ENCODE measurements at places on chromosomes 6 and 20.

DNA sequence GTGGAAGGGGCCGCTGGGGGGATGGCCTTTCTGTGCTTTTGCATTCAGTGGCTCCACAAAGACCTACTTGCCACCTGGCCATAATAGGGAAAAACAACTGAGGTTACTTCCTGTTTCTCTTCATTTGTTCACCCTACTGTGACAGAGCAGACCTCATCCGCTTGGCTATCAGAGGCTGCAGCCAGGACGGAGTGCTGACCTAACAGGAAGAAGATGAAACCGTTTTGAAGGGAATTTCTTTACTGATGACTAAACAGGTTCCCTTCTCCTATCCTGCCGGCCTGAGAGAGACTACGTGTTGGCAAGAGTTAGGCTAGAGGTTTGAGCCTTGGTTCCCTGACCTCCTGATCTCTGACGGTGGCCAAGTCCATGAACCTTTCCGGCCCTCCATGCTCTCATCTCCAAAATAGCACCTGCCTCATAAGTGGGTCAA lies 21.3 kb downstream of the PRR18 start:
- DNase-seq = no peak

DNA sequence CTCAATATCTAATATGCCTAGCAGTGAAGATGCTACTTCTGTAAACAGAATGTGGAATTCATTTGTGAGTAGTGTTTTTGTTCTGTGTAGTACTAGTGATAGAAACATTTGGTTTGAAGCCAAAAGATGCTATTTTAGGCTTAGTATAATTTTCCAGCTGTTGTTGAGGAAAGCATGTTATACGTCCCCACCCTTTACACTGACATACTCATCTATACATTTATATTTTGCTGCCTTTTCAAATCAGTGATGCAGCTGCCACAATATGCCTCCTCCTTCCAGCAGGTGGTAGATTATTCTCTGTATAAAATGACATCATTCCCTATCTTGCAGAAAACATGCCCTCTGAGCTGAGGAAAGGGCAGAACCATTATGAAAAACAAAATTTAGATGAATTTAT lies 1217.6 kb upstream of the GJE1 start:
- no peak for DNase-seq

DNA sequence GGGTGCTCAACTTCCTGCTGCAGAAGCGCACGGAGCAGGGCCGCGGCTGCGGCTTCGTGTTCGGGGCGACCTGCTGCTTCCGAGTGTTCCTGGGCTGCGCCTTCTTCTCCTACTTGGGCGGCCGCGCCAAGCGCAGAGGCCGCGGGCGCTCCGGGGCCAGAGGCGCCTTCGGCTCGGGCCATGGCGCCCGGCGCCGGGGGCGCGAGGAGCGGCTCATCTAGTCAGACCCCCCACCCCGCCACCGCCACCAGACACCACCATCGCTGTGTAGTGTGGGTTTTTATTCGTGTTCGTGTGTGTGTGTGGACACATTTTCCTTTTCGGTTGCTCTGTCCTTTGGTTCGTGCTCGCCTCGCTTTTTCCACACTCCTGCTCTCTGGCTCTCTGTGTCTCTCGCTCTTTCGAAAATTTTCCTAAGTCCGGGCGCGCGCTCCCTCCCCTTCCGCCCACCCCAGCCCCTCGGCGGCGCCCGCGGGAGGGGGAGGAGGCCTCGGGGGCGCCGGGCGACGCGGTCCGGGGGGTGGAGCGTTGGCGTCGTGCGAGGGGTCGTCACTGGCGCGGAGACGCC lies 38.1 kb downstream of the GNAS start:
- DNase-seq = peak; percentile 46

GRCh38 chr20:18048176-18048575 lies 9.5 kb downstream of the OVOL2 start:
- no peak for DNase-seq

DNA sequence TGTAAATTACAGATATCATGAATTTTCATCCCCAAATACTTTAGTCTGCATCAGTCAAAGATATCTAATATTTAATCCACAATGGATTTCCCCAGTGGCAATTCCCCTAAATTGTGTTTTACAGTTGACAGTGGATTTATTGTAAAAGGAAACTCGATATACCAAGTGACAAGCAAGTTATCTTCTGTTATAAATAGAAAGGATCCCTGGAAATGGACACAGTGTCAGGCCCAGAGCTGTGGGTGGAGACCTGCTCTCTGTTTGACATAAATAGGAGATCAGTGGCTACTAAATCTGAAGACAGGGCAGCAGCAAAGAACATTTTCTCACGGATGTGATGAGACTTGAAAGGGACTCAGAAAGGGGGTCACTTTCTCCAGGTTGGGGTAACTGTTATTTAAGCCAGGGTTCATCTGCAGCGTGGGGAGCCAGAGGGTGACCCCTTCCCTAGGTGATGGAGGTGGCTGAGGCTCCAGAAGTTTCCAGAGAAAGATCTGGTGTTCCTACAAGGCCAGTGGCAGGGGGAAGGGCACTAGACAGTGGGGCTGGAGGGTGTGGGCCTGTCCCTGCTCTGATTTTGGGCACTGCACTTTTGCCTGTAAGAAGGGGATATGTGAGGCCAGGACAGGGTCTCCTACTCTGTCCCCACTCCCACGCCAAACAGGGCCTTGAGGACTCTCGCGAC lies 12.3 kb upstream of the FAM110A start:
- DNase-seq = no peak

- DNase-seq = no peak
Measured at GRCh38 chr6:82616386-82617028, 252.9 kb downstream of the TPBG start.

GRCh38 chr6:112997421-112998085 lies 650.4 kb downstream of the RFPL4B start:
- no peak for DNase-seq

DNA sequence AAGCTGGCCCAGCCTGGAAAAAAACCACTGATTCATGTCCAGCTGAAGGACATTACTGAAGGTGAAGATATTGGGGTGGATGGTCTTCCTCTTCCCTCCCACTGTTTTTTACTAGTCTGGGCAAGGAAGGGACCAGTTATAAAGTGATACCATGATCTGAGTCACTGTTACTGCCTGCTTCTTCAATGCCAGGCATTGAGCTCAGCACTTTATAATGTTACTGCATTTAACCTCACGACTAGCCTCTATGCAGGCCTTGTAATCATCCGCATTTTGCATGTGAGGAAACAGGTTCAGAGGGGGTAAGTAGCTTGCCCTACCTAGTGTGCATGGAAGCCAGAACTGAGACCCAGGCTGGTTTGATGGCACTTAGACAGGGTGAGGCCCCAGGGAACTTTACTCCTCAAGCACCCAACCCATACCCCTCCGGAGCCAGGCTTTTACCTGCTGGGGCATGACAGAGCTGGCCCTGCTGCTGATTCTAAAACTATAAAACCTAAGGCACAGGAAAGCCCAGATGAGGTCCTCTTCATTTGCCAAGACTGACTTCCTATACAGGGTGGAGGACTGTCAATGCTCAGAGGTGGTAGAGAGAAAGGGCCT lies 11.0 kb upstream of the KCNK5 start:
- DNase-seq = no peak

DNA sequence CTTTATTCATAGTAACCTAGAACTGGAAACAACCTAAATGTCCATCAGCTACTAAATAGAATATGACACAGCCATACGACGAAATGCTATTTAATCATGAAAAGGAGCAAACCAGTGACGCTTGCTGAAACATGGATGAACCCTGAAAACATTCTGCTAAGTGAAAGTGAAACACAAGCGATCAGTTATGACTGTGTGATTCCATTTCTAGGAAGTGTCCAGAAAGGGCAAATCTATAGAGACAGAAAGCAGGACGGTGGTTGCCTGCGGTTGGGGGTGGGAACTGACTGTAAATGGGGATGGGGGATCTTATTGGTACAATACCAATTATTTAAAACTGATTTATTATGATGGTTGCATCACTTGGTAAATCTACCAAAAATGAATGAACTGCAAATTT lies 126.8 kb downstream of the IPCEF1 start:
- no peak for DNase-seq

DNA sequence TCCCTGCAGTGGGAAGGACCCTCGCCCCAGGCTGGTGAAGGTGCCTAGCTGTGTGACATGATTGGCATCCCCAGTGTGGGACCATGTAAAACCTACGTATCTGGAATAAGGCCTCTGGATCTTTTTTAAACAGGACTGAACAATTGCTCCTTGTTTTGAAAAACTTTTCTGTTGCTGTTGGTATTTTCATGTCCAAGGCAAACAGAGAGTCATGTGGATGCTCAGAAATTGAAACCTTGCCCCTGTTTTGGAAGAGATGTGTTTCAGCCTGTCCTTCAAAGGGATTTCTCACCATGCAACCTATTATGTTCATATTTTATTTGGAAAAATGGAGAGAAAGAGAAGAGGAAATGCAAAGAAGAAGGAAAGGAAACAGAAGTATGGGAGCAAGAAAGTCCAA lies 362.3 kb downstream of the PKHD1 start:
- DNase-seq = no peak
